Smooth muscle cell of the brain vasculature (primary cell): ENCODE measurements at places on chromosomes 5 and 9.

DNA sequence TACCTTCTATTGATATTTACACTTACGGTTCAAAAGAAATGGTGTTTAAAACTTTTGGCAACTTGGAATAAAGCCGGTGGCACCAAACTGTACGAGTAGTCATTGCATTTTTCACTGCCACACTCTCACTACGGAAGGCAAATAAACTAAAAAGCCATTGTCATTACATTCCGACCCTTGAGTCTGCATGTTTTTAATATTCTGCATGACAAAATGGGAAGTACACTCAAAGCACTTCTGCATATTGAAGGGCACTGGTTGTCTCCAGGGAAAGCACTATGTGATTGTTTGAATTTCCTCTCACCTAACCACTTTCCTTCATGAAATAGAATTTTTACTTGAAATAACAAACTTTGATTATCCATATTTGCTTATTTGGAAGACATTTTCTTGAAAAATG is 426.3 kb downstream of the CETN3 start:
- no peak for DNase-seq

DNA sequence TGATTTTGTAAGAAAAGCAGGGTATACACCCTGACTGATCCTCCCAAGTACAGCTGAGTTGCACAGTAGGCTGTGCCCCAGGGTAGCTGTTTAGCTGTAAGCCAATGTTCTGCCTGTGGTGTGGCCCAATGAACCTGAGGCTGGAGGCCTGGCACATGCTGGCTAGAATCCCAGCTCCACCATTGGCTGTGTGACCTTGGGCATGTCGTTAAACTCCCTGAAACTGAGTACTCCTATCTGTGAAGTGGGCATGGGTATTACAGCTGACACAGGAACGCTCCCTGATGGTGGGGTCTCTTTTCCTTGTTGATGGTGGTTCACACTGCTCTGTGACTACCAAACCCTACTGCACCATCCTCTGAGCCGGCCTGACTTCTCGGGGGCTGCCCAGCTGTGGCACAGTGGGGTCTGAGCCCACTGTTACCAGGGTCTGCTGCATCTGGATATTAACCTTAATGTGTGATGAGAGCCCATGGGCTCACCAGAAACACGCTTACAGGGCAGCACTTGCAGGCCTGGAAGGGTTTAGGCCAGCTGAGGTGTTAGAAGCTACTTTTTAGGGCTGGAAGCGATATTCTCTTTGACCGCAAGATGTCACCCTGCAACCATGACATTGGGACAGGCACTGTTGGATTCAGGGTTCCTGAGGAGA is 7.0 kb upstream of the GADD45G start:
- DNase-seq, result no peak

GRCh38 chr9:3794635-3795034 is 268.8 kb upstream of the RFX3 start:
- DNase-seq, result no peak

DNA sequence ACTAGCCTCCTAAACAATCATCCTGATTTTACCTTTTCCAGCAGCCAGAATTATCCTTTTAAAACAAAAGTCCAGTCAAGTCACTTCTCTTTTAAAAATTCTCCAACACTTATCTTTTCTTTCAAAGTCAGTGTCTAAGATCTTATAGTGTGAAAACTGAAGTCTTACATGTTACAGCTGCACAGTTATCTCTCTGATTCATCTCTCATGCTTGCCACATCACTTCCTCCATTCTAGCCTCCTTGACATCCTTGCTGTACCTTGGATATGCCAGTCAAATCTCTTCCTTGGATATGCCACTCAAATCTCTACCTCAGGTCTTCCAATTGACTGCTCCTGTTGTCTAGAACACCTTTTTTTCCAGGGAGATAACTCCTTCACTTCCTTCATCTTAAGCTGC is 361.7 kb upstream of the FTMT start:
- no peak for DNase-seq

DNA sequence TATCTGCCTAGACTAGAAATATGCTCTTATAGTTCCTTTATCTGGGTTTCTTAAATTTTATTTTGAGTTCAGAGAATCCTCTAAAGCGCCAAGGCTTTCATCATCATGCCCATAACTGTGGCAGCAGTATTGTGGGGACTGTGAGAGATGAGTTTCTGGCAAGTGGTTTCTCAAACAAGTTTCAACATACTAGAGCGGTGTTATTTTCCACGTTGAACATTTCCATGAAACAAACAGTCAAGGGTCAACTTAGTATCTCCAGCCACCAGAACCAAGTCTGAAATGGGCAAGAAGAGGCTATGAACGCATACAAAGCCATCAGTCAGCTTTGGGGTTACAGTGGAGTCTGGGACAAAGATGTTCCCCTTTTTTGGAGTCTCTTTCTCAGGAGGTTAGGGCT is 40.3 kb downstream of the SERINC5 start:
- DNase-seq, result no peak

- DNase-seq, result peak; percentile 52
Observed at GRCh38 chr9:21801683-21802417, 586 bp upstream of the MTAP start.

DNA sequence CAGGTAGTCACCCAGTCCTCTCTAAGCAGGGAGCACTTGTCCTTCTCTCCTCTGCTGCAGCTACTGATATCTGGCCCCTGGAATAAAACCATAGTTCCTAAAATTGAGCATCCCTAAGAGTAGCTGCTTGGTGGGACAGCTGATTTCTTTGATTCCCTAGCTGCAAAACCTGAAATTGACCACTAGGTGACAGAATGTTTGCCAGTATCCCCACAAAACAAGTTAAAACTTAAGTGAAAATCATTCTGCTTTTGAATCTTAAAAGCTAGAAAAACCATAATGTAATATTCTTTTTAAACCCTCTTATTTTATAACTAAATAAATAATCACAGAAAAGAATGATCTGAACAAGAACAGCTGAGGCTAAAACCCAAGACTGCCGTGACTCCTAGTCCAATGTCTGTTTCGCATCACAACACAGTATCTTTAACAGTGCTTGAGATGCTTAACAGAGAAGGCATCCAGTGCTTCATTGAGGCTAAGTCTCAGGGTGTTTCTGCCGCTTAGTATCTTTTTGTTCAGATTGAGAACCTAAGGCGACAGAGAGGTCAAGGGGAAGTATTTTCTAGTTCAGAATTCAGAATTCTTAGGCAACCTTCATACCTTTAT is 24.4 kb upstream of the TAL2 start:
- DNase-seq, result no peak

GRCh38 chr9:121268851-121269641 is 1.1 kb downstream of the GSN start:
- no peak for DNase-seq

DNA sequence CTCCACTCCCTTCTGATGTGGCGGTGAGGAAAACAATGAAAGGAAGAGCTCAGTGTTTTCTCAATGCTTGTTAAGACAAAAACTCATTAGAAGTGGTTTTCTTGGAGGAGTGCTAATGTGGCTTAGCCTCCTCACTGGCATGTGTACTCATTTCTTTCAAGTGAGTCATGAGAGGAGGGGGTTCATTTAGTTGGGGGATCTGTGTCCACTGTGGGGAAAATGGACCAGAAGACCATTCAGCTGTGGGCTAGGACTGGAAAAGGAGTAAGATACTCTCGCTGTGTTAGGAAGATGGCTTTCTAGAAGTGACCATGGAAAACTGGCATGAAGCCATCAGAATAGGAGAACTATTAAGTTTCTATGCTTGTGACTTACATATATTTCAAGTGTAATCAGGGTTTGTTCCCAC is 23.5 kb downstream of the KLF9 start:
- no peak for DNase-seq

- DNase-seq, result no peak
Observed at GRCh38 chr5:176738637-176739250, 71.6 kb upstream of the UNC5A start.
